ENCODE measurements at places on chromosomes 7 and 10. TPM values are rescaled to one million over a fixed set of nuclear protein-coding genes. Genes with fewer than 3 reads are reported as not detected.

The TMEM140 gene
- 20.4 TPM for total RNA-seq

GRCh38 chr10:49361735-49362568 lies 33.9 kb downstream of the DRGX start:
- no peak for DNase-seq

DNA sequence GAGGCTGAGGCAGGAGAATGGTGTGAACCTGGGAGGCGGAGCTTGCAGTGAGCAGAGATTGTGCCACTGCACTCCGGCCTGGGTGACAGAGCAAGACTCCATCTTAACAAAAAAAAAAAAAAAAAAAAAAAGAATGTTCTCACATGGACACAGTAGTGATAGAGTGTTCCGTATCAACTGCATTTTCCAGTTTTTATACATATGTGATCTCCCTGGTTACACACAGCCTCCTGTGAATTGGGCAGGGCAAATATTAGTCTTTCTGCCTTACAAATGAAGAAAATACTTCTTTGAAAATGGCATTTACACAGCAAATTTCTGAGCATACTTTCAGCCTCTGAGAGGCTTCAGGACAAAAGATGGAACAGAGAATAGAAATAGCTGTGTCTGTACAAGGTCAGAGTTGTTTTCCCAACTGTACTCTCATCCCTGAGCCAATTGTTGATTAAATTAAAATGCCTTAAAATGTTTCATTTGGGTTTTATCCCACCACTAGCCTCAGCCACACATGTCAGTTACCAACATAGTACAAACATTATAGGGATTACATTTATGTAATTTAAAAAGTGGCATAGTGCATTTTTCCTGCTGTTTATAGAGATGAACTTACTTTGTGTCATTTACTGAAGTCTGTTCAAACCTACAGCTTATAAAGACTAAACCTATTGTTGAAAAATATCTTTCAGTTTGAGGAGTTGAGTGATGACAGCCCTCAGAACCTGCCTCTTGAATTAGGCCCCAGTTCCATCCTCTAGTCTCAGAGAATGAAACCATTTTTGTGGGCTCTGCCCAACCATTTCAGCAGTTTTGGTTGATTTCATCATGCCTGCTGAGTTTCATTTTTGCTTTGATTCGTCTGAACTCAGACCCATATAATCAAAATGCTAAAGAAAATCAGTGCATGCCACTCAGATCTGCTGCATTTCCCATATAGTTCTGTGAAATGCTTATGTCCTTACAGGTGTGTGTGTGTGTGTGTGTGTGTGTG lies 609.4 kb upstream of the C7orf33 start:
- DNase-seq: no peak

DNA sequence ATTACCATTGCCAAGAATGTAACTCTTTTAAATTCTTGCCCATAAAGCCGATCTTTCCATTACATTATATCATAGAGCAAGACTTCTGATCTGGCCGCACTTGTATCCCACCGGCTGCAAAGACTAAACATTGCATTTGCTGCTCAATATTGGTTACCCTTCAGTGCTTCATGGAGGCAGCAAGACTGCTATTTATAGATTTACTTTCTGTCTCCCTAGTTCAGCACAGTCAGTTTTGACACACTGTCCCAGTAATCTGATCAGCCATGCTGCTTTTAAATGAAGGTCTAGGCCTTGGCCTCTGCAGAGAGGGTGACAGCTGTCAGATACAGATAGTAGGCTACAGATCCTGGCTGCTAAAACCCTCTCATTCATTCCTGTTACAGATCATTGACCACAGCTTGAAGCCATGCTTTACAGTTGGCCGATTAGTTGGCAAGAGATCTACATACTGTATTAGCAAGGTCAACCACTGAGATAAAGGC lies 562.6 kb upstream of the GALNT17 start:
- DNase-seq: no peak

DNA sequence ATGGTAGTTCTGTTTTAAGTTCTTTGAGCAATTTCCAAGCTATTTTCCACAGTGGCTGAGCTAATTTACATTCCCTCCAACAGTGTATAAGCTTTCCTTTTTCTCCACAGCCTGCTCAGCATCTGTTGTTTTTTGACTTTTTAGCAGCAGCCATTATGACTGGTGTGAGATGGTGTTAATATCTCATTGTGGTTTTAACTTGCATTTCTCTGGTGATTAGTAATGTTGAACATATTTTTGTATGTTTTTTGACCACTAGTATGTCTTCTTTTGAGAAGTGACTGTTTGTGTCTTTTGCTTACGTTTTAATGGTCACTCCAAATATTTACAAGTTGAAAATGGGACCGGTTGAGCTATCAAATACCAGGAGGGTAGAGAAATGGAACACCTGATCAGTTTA lies 20.4 kb downstream of the GNG11 start:
- DNase-seq: no peak

DNA sequence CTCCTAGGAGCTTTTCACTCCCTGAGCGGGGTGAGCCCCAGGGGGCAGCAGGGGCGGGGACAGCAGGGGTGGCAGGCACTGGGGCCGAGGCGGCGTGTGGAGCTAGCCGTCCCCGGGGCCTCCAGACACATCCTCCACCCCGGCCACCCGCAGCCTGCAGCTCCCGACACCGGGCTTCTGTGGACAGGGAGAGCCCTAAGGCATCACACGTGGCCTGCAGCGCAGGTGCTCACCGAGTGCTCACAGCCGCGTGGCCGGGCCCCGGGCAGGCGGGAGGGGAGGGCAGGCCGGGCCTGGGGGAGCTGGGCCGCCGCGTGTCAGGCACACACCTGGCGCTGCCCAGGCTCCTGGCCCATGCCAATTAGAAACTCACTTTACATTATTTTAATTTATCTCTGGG lies 51.4 kb downstream of the MICALL2 start:
- DNase-seq: no peak

Data from naive thymus-derived CD4-positive, alpha-beta T cell (primary cell).